ENCODE measurements at places on chromosomes 1 and 21.

DNA sequence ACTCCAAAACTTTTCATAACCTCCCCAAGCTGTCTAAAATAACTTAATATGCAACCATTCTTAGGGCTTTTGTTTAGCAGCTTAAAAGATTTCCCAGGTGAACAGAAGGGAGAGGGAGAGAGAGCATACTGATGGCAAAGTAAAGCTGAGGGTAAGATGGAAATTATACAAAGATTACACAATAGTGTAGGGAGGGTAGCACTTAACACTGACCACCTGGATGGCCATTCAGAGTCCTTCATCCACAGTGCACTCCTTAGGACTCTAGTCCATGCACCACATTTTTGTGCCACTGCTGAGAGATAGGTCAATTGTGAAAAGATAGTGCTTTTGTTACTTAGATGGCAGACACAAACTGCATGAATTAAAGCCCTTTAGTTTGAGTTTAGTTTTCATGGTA lies 574.6 kb downstream of the LMO4 start:
- DNase-seq: no peak

- no peak for DNase-seq
These were observed 1263.1 kb downstream of the KCNT2 start for GRCh38 chr1:195345149-195345548.

DNA sequence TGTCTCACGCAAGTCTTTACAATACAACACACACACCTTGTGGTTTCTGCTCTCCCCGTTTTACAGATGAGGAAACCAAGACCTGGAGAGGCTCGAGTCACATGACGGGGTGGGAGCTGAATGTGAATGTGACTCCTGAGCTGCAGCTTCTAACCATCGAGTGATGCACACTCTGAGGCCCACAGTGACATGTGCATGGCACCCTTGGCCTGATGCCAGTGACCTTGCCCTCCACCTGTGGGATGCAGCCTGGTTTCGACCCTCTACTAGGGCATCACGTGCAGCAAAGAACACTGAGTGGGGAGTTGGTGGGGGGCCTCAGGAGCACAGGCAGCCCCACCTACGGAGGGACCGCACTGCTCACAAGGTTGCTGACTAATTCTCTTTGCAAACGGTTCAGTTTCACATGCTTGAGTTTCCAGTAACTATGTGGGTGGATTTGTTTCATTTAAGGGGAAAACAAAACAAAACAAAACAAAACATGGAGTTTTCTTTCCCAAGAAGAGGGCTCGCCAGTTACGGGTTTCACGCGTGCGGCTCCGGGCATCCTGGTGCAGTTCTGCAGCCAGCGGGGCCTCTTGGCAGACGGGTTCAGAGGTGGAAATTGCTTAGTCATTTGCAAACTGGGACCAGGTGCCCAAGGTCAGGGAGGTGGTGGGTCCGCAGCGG lies 22.9 kb downstream of the SPSB1 start:
- DNase-seq: no peak

- DNase-seq: no peak
These were observed 244.1 kb upstream of the MAP1LC3C start for GRCh38 chr1:242242983-242243382.

DNA sequence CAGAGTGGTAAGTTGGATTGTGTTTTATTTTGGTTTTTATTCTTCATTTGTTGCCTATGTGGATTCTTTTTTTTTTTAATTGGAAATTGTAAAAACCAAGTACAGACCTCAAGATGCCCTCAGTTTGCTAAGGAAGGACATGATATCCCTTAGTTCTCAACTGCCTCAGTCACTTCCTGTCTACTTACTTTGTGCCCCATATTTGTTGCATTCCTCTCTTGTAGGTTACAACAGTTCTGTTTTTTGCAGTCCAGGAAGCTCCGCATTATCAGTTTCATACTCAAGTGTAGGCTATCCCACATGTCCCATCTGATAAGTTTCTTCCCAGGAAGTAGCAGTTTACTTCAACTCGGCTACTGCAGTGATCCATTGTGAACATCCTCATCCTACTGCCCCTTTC lies 82.0 kb downstream of the RPAP2 start:
- DNase-seq: no peak

All from stimulated activated CD8-positive, alpha-beta memory T cell treated with anti-CD3 and anti-CD28 coated beads, Interleukin-4, amount 100 ng/mL, for 4 hours (primary cell).